ENCODE measurements at places on chromosomes 11 and 22.

GRCh38 chr11:5286901-5287300 lies 14.8 kb downstream of the OR51B4 start:
- no peak for DNase-seq

GRCh38 chr11:17747131-17747955 lies 12.8 kb downstream of the KCNC1 start:
- no peak for DNase-seq

- DNase-seq = no peak
These were observed 378.8 kb upstream of the ISX start for GRCh38 chr22:34687116-34687515.

GRCh38 chr11:104623518-104623917 lies 274.7 kb downstream of the CASP12 start:
- no peak for DNase-seq

DNA sequence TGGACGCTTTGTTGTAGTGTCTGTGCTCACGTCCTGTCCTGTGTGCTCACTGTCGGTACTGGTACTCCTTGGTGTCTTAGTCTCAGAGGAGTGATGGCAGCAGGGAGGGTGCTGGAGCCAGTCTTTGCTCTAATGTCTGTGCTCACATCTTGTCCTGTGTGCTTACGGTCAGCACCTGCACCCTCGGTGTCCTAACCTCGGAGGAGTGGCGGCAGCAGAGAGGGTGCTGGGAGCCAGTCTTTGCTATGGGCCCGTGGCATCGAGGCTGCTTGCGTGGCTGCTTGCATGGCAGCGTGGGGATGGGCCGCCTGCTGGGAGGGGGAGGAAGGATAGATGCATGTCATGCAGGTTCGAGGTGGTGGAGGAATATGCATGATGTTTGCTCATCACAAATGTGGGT lies 12.7 kb downstream of the IGHMBP2 start:
- DNase-seq = no peak

- no peak for DNase-seq
These were observed 34.5 kb downstream of the GNB1L start for GRCh38 chr22:19819911-19820879.

DNA sequence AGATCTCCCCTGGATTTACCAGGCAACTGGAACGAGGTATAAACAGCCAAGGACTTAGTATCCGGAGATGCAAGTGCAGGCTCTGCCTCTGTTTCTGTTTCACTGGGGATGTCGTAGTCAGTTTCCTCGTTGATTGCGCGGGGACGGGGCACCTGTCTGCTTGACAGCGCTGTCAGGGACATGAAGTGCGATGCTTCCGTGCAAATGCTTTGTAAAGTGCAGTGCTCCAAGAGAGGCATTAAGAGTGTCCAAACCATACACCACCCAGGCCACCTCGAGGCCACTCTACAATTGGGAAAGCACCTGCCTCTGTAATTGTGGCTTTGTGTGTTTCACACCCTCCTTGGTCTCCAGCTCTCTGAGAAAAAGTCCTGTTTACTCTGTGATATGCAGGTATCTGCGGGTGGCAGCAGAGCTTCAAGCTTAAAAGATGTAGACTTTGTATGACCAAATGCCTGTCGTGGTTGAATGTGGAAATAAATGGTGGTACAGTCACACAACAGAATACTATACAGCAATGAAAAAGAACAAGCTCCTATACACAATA lies 18.6 kb upstream of the CD5 start:
- DNase-seq = no peak

GRCh38 chr11:129854232-129854805 lies 38.7 kb downstream of the TMEM45B start:
- no peak for DNase-seq

DNA sequence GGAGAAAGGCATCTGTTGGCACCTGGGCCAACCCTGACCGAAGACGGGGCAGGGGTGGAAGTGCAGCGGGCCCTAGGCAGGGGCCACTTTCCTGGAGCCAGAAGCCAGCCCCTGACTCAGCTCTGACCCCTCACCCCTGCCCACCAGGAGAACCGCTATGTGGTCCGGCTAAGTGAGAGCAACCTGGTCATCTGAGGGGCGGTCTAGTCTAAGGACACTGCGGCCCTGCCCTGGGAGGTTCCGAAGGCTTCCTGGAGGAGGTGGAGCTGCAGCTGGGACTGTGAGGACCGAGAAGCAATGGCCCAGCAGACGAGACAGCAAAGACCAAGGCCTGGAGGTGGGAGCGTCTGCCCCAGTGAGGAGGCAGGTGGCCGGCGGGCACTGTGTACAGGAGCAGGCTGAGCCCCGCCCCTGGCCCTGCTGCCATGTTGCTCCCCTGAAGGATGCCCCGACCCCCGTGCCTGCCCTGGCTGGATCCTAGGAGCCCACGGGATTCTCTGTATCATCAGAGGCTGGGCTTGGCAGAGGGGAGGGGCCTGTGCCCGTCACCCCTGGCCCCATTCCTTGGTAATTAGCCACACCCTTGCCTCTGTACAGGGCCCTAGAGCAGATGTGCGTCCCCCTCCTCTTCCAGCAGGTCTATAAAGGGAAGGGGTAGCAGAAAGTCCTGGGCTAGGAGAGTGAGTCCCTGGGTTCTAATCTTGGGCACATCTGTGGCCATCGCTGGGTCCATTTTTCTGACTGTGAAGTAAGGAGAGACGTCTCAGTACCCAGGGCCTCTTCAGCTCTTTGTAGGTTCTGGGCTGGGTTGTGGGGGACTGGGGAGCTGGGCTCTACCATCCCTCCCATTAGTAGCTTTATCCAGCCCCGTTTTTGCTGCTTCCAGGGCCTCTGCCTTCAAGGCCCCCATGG lies 19.4 kb downstream of the RELT start:
- DNase-seq = no peak

DNA sequence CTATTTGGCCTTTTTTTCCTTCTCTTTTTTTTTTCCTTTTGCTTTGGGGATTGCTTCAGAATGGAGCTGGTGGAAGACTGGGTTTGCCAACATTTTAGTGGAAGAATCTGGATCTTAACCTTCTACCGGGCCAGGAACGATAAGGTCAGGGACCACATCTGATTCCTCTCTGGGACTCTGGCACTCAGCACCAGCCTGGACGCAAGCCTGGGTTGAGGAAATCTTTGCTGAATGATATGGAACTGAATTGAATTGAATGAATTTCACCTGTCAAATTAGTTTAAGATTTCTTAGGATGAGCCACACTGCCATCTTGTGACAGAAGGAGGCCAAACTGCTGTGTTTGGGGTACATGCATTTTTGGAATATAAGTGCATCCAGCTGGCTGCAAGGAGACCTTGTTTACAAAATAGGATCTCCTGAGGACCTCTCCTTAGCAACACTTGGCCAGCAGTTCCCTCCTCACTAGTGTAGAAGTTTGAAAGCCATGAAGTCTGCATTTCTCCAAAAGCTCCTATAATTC lies 30.4 kb downstream of the TPBGL start:
- DNase-seq = peak; percentile 60

GRCh38 chr22:44621401-44622146 lies 80.4 kb upstream of the PRR5 start:
- no peak for DNase-seq

DNA sequence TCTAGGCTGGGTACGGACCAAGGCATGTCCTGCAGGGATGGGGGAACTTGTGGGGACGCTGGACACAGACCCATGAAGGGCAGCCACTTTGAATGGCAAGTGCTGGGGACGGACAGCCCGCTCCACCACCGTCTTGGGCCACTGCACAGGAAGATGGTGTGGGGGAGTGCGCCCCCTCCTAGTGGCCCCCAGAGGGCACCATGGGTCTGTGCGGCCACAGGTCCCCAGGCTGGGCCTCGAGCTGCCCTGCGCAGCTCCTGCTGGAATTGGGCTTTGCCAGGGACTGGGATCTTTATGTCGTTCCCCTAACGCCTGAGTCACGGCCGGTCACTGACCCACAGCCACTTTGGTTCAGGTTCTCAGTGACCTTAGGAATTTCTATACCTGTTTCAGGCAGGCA lies 44.4 kb downstream of the NAT10 start:
- no peak for DNase-seq

All from NAMALWA (cell line).